Activated T-helper 2 cell treated with anti-CD3 and anti-CD28 coated beads, Interferon-gamma antibody, Interleukin-2, Interleukin-4, amounts not matched to agents 10 μg/mL and 5 μg/mL and 100 μg/mL, durations not matched to agents 14 hours and 24 hours and 36 hours (primary cell): ENCODE measurements at places on chromosomes 2 and 18. TPM values are rescaled to one million over a fixed set of nuclear protein-coding genes. Genes with fewer than 3 reads are reported as not detected.

DNA sequence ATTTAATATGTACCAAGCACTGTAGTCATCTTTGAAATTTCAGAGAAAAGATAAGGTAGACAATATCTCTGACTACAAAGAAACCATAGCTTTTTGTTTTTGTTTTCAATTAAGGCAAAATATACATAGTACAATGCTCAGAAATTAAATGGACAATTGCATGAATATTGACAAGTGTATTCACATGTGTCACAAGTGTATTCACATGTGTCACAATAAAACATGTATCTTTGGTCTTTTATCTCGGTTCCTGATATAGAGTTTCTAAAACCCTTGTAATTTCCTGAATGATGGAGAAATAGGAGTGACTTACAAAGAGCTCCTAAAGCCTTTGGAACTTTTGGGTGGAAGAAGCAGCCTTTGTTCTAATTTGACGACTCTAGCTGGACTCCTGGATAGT is 756.4 kb downstream of the EPHA4 start:
- no peak overlapping the region for H3K4me3 ChIP-seq
- no peaks in the 10 kb centered on the region for H3K4me1 ChIP-seq
- H3K36me3 ChIP-seq: no peaks in the 10 kb centered on the region
- H3K27ac ChIP-seq: no peak overlapping the region
- no peaks in the 10 kb centered on the region for H3K27me3 ChIP-seq

Gene CRYGD
- total RNA-seq: not detected in 2 replicates

DNA sequence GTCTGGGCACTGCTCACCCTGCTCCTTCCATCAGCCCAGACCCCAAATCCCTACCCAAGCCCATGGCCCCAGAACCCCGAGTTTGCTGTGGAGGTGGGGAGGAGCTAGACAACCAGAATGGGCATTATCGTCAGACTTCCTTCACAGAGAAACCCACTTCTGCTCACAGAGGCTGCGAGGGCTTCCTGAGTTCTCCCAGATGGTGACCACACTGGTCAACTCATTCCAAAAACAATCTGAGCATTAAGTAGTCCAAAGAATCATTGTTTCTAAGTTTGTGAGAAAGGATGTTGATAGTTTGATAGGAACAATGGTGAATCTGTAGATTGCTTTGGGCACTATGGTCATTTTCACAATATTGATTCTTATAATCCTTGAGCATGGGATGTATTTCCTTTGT is 60.2 kb downstream of the LRRC30 start:
- no peaks in the 10 kb centered on the region for H3K27me3 ChIP-seq
- H3K4me1 ChIP-seq: no peaks in the 10 kb centered on the region
- no peaks in the 10 kb centered on the region for H3K36me3 ChIP-seq
- no peak overlapping the region for H3K4me3 ChIP-seq

DNA sequence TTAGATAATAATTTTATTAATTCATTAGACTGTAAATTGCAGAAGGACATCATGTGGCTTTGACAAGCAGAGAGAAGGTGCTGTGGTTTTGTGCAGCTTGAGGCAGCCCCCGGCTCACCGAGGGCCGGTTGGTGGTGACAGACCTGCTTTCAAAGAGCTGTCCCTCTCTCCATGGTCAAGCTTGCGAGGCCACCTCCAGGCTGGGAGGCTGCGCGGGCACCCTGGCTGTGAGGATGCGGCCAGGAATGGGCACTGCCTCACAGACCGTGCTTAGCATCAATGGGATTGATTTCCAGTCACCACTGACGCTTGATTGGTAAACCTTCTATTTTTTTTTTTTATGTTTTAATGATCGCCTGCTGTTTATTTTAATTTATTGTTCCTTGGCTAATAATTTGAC is 690.9 kb downstream of the GALR1 start:
- DNase-seq: no peak
- H3K4me3 ChIP-seq: no peak overlapping the region
- H3K27ac ChIP-seq: no peak overlapping the region
